Activated CD4-positive, alpha-beta T cell treated with anti-CD3 and anti-CD28 coated beads for 1 hour (primary cell): ENCODE measurements at places on chromosomes 7 and 10.

DNA sequence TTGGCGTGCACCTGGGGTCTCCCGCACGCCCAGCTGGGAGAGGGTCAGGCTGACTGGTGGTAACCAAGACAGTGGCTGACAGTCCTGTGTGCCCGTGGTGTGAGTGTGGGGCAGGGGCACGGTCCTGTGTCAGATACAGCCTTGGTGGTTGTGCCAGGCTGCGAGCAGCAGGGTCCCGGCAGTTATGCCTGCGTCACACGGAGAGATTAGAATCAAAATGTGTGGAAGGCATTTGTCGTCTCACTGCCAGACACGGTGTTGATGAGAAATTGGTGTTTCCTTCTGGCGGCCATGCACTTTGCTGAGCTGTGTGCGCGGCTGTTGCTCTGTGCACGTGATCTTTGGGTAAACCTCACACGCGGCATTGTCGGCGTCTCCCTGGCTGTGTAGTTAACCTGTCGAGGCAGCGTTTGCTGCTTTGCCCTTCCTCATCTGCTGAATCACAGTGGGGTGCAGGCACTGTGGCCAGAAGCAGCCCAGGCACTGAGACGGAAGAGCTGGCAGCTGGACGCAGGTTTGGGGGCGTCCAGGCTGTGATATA lies 87.7 kb downstream of the NKX6-2 start:
- DNase-seq: no peak

DNA sequence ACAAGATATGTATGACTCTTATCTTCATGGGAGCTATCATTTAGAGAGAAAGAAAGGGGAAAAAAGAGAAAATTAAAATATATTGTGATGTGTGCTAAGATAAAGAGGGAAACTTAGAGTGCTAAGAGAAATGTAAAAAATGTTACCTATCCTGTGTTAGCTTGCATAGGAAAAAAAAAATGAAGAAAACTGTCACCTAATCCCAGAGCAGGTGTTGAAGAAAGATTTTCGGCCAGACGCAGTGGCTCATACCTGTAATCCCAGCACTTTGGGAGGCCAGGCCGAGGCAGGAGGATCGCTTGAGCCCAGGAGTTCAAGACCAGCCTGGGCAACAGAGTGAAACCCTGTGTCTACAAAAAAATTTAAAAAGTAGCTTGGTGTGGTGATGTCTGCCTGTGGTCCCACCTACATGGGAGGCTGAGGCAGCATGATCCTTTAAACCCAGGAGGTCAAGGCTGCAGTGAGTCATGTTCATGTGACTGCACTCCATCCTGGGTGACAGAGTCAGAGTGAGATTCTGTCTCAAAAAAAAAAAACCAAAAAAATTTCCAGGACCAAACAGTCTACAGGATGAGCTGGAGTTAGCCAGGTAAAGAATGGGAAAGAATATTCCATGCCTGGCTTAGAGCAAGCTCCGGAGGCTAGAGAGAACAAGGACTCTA lies 2.4 kb upstream of the MKLN1 start:
- DNase-seq: no peak

DNA sequence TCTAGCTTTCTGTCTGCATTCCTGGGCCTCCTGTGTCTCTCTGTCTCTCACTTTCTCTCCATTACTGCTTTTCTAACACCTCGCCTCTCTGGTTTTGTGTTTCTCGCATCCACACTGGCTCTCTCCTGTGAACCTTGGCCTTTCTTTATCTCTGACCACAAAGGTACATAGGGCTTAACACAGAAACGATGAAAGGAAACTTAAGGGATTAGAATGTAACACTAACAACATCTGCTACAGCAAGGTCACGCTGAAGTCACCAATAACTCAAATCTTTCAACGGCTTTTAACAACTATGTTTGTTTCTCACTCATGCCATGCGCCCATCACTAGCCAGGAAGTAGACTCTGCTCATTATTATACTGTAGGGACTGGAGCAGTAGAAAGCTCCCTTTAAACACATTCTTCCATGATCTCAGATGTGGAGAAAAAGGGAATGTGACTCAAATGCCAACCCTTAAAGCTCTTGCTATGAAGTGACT lies 9.3 kb upstream of the OR6V1 start:
- no peak for DNase-seq

- DNase-seq: no peak
Measured at GRCh38 chr7:113159746-113160339, 41.5 kb upstream of the SMIM30 start.

GRCh38 chr7:16688249-16688648 lies 42.3 kb downstream of the BZW2 start:
- DNase-seq: no peak

- no peak for DNase-seq
Measured at GRCh38 chr7:44148166-44148565, 7.0 kb upstream of the MYL7 start.

DNA sequence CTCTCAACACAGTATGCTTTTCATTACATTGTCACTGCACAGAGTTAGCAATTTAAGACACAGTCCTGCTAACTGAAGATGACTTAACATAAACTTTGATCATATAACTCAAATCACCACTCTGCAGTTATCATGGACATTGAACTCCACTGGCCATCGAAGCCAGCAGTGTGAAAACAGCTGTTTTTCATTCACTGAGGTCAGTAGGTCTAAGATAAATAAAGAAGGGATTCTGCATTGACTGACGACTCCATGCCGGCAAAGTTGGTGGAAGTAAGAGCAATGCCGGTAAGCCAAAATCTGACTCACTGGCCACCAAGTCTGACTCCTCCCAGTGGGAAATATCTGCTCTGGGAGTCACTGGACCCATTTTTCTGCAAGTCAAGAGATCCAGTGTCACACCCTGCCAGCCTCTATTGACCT lies 449.9 kb upstream of the ANKRD30A start:
- DNase-seq: no peak

GRCh38 chr7:60706-61105 lies 131.7 kb upstream of the FAM20C start:
- DNase-seq: no peak

- DNase-seq: no peak
Measured at GRCh38 chr10:115942101-115942500, 330.9 kb downstream of the GFRA1 start.

DNA sequence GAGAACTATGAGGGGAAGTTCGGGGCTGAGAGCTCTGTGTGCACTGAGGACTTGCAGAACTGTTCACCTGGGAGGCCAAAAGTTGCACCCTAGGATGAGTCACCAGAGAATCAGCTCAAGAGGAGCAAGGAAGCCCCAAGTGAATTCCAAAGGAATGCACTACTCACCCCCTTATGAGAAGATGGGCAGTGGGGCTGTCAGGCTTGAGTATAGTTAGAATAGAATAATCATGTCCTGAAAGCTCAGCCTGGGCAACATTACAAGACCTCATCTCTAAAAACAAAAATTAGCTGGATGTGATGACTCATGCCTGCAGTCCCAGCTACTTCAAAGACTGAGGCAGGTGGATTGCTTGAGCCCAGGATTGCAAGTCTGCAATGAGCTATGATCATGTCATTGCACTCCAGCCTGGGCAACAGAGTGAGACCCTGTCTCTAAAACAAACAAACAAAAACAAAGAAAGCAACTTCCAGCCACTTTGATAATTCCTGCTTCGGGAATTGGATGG lies 30.0 kb downstream of the MAP3K8 start:
- no peak for DNase-seq

- no peak for DNase-seq
Measured at GRCh38 chr7:157476201-157476600, 139.4 kb downstream of the DNAJB6 start.

DNA sequence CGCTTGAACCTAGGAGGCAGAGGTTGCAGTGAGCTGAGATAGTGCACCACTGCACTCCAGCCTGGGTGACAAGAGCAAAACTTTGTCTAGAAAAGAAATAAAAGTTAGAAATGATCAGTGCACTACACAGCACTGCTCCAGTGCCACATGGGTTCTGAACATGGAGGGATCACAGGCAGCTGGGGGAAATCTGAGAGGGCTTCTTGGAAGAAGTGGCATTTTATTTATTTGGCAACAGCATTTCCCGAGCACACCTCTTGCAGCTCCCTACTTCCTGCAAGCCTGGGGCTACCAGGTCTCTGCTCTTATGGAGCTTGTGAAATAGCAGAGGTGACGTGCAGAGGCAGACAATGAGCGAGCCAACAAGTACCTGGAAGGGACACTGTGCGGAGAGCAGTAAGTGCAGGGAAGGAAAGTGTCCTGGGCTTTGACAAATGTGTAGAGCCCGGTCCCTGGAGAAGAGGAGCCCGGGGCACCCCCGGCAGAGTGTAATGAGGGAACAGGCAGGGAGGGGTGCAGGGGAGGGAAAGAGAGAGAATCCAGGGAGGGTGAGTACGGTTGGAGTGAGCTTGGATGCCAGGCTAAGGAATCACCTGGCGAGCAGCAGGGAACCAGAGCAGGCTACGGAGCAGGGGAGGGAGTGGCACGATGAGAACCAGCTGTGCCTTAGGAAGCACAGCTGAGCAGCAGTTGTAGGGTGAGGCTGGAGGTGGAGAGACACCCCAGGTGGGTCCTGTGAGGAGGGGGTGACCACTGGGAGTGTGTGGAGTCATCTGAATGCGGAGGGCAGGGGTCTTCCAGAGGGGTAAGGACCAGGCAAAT lies 104.6 kb upstream of the CTBP2 start:
- no peak for DNase-seq

- no peak for DNase-seq
Measured at GRCh38 chr7:22189230-22189629, 167.7 kb downstream of the RAPGEF5 start.

DNA sequence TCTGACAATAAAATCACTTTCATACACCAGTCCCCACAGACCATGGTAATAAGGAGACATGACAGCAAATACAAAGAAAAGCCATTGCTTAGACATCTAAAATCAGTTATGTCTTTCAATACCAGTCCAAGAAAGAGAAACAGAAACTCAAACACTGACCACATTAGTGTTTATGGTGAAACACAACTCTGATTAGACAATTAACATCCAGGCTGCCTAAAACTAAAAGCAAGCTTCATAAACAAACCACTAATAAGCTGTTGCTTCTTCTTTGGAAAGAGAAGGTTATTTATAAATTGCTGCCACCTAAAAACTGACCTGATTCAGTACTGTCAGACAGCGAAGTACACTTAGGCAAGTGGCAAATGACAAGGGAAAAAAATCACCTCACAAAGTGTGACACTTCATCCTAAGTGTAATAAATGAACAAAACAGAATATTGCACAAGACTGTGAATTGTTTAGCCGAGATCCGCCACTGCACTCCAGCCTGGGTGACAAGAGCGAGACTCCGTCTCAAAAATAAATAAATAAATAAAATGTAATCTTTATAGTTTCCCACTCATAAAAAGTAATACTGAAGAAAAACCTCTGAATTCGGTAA lies 277.4 kb downstream of the PARD3 start:
- DNase-seq: no peak

GRCh38 chr10:117972168-117972837 lies 74.4 kb downstream of the RAB11FIP2 start:
- DNase-seq: no peak

DNA sequence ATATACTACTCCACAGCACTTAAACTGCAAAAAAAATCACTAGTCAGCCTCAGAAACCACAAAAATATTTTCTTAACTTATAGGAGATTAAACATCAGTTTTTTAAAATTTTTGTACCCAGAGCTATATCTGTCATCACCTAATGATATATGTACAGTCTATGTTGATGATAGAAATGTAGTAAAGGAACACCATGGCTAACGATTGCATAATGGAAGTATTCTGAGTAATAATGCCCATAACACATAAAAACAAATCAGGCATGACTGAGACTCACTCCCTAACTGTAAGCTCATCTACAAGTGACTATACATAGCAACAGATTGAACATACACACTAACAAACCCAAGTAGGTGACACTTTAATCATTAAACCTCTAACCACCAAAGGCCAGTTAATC lies 51.3 kb downstream of the TSPAN12 start:
- no peak for DNase-seq

GRCh38 chr10:60413306-60414012 lies 23.8 kb upstream of the ANK3 start:
- DNase-seq: no peak

DNA sequence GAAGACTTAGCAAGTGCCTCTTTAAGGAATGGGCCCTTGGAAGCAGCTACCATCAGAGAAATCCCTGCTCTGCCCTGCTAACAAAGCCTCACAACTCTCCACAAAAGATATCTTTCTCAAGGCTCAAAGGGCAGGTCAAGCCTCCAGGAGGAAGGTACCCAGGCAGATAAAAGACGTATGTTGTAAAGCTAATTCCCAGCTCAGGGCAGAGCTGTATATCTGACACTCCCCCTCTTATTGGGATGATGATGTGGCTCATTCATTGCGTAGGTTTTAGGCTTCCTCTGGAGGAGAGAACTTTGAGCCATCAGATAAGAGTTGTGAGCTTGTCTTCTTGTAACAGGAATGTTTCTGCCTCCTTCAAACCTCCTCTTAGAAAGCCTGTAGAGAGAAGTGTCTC lies 145.4 kb downstream of the CALN1 start:
- DNase-seq: no peak

DNA sequence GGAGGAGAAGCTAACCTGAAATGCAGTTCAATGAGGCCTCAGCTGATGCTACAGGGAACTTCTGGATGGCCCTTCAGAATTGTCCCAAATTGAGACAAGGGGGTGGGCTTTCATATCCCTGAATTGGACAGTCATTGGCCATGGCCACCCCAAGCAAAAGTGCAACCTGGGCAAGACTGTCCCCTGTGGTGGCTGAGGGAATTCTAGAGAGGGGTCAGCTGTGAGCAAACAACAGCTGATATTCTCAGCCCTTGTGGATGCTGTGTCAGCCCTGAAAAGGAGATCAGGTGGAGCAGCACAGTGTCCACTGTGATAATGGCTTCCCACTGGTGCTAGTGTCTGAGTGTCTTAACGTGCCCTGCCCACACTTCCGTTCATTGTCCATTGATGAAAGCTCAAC lies 76.6 kb downstream of the SLC16A9 start:
- no peak for DNase-seq

DNA sequence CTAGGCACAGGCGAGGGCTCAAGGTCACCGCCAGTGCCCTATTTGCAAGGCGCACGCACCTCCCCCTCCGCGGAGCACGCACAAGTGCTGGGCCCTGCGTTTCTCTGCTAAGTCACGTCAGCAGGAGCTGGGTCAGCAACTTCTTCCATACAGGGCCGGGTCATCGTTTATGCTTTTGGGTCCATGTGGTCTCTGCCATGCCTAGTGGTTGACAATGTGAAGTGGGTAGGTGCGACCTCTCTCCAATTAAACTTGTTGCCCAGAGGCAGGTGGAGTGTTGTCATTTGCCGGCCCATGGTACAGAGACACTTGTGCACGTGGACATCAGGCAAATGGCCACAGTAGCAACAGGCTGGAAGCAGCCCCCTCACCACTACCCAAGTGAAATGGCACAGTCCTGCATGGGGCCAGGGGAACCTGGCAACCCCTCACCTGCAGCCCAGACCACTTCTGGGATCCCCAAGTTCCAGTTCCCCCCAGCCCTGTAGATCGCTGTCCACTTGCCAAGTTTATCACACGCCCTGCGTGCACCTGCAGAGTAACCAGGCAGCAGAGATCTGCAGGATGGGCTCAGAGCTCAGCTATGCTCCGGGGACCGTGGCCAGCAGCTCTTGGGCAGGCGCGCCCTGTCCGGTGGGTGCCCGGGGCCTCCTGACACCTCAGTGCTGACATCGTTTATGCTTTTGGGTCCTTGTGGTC lies 86.1 kb upstream of the PPP2R2D start:
- no peak for DNase-seq

- no peak for DNase-seq
Measured at GRCh38 chr10:97858001-97858439, 8.4 kb downstream of the GOLGA7B start.
